ENCODE measurements at places on chromosomes 5 and 9. TPM values are rescaled to one million over a fixed set of nuclear protein-coding genes. Genes with fewer than 3 reads are reported as not detected.

GRCh38 chr5:8185852-8186251, 316.9 kb downstream of the MTRR start:
- no peak for DNase-seq

Gene SOX30
- total RNA-seq, result 0.04 TPM

Gene SHROOM1
- 4.0 TPM for total RNA-seq

Gene FAM219A
- total RNA-seq, result 22.7 TPM

DNA sequence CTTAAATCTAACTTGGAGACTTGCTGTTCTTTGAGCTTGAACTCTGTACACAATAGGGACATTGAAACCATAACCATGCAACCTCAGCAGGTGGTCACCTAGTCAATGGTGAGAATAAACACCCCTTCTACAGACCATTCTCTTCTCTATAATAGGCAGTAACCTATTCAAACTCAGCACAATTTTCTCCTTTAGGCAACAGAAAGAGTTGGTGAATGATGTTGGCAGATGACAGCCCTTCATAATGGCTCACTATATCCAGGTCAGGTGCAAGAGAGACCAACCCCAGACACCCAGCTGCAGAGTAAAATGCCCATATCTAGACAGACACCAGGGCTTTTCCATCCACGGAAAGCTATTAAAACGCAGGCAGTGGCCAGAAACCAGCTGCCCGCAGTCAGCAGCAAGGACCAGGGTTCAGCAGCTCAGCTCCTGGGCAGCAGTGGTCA, 106.7 kb downstream of the SERINC5 start:
- no peak for DNase-seq

Gene SPAG8
- 0.55 TPM for total RNA-seq

DNA sequence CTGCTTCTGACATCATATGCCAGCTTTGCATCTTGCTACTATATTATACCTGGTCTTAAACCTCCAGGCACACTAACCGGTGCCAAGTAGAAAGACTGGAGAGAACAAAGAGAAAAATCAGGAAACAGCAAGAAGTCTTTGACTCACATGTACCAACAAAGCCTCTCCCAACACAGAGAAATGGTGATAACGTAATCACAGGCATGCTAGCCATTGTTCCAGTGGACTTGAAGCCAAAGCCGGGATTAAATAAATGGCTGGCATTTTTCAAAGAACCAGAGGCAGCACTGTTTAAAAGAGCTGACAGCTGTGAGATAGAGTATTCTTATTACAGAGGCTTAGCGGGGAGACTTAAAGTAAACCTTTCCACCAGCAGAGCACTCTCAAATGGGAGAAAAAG, 148.4 kb upstream of the NFIL3 start:
- DNase-seq, result no peak

DNA sequence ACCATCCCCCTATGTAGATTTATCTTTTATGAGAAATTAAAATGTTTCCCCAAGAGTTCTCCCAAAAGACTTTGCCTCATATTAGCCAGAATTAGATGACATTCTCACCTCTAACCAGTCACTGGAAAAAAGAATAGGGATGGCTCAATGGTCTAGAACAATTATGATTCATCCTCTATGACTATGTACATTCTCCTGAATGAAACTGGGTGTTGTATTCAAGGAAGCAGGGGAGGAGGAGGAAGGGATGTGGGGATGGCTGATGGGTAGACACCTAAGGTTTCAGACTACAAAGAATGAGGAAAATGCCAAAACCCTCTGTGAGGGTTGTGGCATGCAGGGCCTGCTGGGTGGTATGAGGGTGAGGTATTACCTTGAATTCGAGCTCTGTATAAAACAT, 49.5 kb upstream of the BRINP1 start:
- no peak for DNase-seq

GRCh38 chr9:79912318-79913070, 340.7 kb downstream of the TLE4 start:
- no peak for DNase-seq

GRCh38 chr5:130992095-130992494, 173.0 kb downstream of the HINT1 start:
- no peak for DNase-seq

- DNase-seq, result no peak
Observed at GRCh38 chr5:114686356-114686755, 324.5 kb downstream of the KCNN2 start.

- DNase-seq, result no peak
Observed at GRCh38 chr9:70101265-70101664, 57.6 kb downstream of the MAMDC2 start.

DNA sequence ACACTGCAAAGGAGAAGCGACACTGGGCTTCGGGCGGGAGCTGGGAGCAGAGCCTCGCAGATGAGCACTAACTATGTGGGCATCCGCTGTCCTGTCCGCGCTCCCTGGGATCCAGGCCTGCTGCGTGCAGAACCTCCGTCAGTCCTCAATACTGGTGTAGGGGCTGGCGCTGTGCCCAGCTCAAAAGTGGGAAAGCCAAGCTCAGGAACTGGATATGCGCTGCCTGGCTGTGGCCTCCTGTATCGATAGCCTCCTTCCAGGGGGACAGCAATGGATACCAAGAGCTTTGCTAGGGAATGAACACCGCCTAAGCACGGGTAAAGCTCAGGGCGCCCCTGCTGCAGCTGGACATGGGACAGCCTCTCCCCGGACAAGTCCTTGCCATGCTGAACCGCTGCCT, 270.4 kb downstream of the NSG2 start:
- no peak for DNase-seq

GRCh38 chr5:52840277-52841050, 52.7 kb downstream of the ITGA1 start:
- no peak for DNase-seq

DNA sequence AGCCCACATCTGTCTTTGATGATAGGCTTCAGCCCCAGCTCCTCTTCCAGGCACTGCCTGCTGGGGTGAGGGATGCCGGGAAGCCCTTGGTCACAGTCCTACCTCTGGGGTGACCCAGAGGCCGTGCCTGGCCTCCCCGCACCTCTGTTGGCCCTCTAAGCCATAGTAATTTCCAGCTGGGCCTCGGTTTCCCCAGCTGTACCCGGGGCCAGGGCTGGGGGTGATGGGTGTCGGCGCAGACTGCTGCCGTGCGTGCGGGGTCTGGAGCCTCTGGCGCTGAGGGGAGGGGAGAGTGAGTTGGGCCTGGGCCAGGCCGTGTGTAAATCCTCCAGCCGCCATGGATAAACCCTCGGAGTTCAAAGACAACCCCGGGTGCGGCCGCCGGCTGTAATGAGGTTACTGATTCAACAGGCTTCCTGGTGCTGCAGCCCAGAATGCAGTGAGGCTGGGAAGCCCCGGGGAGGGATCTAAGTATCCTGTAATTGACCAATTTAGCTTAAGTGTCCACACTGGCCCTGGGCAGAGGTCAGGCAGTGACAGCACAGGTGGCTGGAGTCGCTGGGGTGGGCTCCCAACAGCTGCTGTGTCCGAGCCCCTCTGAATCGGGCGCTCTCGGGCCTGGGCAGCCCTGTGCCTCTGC, 7.1 kb downstream of the RXRA start:
- no peak for DNase-seq

GRCh38 chr5:121988488-121988887, 26.7 kb downstream of the SRFBP1 start:
- no peak for DNase-seq

Gene LCN1
- not detected for total RNA-seq

GRCh38 chr9:34994260-34994899, 4.8 kb downstream of the DNAJB5 start:
- peak; percentile 87 for DNase-seq

Gene PTPN3
- total RNA-seq, result 0.62 TPM

- DNase-seq, result peak; percentile 26
Observed at GRCh38 chr9:126125577-126125976, 201.1 kb upstream of the MVB12B start.

DNA sequence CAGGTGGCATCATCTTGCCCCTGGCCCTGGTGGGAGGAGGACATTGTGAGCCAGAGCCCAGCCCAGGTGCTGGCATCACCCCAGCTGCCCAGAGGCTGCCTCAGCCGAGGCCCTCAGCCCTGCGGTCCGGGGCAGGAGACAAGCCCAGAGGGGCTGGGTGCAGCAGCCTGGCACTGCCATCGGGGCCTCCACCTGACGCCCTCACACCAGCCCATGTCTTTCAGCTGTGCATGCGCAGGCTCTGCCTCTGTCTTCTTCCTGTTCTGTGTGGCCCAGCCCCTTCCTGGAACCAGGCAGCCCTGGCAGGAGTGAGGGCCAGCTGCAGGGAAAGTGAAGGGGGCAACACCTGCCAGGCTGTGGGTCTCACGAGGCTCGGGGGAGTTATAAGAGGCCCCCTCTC, 4.8 kb upstream of the CEL start:
- DNase-seq, result peak; percentile 33

DNA sequence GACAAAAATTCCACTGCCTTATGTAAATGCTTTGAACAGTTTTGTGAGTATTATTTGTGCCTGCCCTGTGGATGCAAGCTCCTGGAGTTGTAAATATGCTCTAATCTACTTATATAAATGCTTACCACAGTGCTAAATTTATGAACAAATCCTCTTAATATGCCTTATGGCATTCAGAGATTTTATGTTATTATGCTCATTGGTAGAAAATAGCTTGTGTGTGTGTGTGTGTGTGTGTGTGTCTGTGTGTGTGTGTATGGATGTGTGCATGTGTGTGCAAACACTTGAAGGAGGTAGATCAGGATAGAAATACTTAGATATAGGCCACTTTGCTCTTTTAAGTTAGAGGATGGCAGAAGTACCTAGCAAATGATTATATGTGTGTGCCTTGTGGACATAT, 253.9 kb downstream of the TAF11L14 start:
- DNase-seq, result no peak

Gene SPATA31C1
- total RNA-seq, result 0.03 TPM

GRCh38 chr5:150616024-150616470, 24.4 kb upstream of the SYNPO start:
- no peak for DNase-seq

GRCh38 chr5:89451263-89451662, 568.3 kb upstream of the MEF2C start:
- DNase-seq, result no peak

Gene XRCC4
- 19.3 TPM for total RNA-seq

Gene C9orf153
- total RNA-seq, result not detected

Gene GRM6
- total RNA-seq, result not detected

- no peak for DNase-seq
Observed at GRCh38 chr9:82467436-82467835, 478.9 kb downstream of the SPATA31D1 start.

GRCh38 chr5:172733131-172733973, 37.6 kb downstream of the DUSP1 start:
- no peak for DNase-seq

- peak; percentile 16 for DNase-seq
Observed at GRCh38 chr5:21654-22233, 70.2 kb upstream of the PLEKHG4B start.

Data from H7 (cell line).